NCI-H1436 treated with DMSO at 0.1 percent for 48 hours (cell line): ENCODE measurements at places on chromosomes 5 and 9.

GRCh38 chr9:121222524-121223171 lies 21.0 kb upstream of the RAB14 start:
- DNase-seq: no peak

GRCh38 chr9:16526380-16526779 lies 344.1 kb downstream of the BNC2 start:
- DNase-seq: no peak

DNA sequence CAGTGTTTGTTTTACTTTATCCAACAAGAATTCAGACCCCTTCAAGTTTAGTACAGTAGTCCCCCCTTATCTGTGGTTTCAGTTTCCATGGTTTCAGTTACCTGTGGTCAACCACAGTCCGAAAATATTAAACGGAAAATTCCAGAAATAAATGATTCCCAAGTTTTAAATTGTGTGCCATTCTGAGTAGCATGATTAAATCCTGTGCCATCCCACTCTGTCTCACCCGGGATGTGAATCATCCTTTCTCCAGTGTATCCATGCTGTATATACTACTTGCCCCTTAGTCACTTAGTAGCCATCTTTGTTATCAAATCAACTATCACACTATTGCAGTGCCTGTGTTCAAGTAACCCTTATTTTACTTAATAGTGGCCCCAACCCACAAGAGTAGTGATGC lies 153.8 kb upstream of the RASA1 start:
- DNase-seq: no peak

DNA sequence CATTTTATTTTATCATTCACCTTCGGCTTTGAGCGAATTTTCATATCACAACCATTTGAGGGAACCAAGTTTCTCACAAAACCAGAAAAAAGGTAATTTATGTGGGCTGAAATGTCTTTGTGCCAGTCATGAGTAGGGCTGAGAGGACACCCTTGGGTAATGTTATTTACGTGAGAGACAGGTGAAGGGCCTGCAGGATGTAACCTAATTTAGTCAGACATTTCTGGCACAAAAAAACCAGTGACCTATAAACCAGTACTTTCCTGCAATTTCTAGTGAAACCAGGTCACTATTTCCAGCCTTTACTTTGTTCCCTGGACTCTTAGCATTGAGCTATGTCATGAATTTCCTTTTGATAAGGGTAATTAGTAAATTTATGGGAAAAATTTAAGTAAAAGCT lies 17.2 kb upstream of the CCDC112 start:
- DNase-seq: no peak

- no peak for DNase-seq
Observed at GRCh38 chr5:38556599-38557307, at the start of gene LIFR. Gene LIFR, minus strand, starts transcription at chr5:38556646. Its CDS starts 25,999 bp downstream, at chr5:38530647.

- no peak for DNase-seq
Observed at GRCh38 chr5:124040799-124041198, 528.8 kb downstream of the CSNK1G3 start.

GRCh38 chr5:124605541-124605940 lies 140.9 kb downstream of the ZNF608 start:
- DNase-seq: no peak

GRCh38 chr9:99948896-99949295 lies 42.4 kb downstream of the STX17 start:
- no peak for DNase-seq

GRCh38 chr5:140357726-140358093 lies 2.3 kb upstream of the SLC4A9 start:
- DNase-seq: peak; percentile 70

DNA sequence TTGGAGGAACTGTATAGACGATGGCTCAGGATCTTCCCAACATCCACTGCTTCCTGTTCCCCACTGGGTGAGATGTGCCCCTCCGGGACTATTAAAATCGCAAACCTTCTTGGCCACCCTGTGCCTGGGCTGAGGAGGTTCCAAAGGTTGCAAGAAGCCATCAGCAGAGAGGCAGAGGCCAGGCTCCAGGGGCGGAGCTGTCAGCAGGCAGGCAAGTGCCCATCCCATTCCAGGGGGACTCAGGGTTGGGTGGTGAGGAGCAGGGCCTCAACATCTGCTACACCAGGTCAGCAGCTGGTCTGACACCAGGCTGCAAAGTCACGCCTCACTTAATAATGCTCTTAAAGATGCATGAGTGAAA lies 2.2 kb downstream of the BTNL3 start:
- DNase-seq: no peak

- DNase-seq: peak; percentile 18
Observed at GRCh38 chr9:123687246-123687751, 242.6 kb downstream of the DENND1A start.

DNA sequence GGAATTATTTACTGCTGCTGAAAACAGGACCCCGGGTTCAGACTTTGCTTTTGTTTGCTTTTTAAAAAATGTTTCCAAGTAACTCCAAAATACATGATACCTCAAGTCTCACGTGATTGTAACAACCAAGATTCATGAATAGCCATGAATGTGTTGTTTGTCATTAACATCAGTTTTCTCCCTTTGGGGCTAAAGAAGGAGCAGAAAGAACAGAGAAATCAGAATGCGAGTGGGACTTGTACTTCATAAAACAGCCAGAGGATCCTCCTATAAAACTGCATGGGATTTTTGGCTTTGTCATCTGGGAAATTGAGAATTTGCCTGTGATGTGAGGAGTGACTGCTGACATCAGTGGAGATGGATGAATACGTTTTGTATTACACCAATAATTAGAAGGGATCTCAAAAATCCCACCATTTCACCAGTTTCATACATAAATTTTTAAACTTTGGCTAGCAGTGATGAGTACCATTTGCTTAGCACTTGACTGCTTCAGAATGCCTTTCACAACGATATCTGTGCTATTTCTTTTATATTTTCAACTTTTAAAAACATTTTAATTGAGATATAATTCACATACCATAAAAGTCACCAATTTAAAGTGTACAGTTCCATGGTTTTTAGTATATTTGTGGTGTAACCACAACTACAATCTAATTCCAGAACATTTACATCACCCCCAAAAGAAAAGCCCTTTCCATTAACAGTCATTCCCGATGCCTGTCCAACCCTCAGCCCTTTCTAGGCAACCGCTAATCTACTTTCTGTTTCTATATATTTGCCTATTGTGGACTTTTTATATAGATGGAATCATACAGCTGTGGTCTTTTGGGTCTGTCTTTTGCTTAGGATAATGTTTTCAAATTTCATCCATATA lies 126.9 kb upstream of the ANKRD55 start:
- DNase-seq: no peak

GRCh38 chr5:143244000-143244736 lies 159.3 kb downstream of the NR3C1 start:
- no peak for DNase-seq

GRCh38 chr5:145568581-145568980 lies 266.6 kb downstream of the PRELID2 start:
- peak; percentile 9 for DNase-seq

GRCh38 chr5:91146905-91147600 lies 236.1 kb downstream of the ARRDC3 start:
- DNase-seq: no peak

DNA sequence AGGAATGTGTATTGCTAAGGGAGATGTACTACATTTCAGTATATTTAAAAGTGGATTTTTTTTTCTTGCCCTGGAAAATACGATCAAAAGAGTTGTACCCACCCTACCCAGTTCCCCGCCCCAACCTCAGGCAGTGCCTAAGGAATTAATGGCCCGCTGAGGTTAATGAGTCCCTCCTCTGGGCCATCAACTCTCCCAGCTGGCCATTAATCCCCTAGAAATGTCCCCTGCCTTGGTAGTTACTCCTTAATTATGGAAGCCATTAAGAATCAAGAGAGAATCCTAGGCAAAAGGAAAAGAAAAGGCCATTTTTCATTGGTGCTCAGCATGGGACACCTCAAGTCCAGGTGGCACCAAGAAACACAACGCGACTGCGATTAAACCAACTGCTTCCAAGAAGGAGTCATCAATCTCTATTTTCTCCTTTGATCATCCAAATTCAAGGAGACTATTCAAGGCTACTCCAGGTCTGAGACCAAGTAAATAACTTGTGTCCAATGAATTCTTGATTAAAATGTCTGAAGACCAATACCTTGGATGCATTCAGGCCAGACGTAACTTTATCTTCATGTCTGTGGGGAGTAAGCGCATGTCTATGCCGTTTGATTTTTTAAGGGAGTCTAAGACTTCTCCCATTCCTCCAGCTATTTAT lies 1962.2 kb upstream of the WWC1 start:
- no peak for DNase-seq

- DNase-seq: no peak
Observed at GRCh38 chr5:104412649-104413240, 850.2 kb upstream of the NUDT12 start.

GRCh38 chr5:128629157-128629556 lies 91.1 kb upstream of the FBN2 start:
- DNase-seq: no peak

DNA sequence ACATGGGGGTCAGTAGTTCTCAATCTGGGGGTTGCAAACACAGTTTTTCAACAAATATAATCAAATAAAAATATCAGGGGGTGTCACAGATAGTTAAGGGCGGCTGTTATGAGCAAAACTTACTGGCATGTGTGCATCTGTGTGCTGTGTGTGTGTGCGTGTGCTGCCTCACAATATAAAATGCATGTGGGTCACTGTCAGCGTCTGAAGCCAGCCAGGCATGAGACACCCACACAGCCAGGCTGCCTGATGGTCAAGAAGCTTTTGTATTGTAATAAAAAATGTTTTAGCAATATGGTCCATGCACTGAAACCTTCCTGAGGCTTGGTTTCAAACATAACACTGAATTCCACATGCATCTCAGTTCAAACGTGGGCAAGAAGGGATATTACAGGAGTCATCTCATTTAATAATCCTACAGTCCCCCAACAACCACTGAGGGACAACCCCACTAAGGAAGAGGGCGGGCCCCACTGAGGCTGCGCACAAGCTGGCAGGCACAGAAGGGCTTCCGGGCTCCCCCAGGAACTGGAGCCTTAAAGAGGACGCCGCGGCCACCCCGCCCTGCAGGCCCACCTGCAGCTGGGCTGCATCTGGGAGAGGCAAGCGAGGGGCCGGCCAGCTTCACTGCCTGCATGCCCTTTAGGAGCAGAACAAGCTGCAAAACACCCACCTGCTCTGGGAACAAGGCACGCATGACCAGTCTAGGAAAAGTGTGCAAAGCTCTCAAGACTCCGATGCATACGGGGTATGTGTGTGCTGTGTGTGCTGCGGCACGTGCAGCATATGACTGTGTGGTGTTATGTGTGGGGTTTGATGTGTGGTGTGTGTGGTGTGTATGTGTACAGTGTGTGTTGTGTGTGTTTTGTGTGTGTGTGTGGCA lies 14.1 kb downstream of the SEMA4D start:
- no peak for DNase-seq

DNA sequence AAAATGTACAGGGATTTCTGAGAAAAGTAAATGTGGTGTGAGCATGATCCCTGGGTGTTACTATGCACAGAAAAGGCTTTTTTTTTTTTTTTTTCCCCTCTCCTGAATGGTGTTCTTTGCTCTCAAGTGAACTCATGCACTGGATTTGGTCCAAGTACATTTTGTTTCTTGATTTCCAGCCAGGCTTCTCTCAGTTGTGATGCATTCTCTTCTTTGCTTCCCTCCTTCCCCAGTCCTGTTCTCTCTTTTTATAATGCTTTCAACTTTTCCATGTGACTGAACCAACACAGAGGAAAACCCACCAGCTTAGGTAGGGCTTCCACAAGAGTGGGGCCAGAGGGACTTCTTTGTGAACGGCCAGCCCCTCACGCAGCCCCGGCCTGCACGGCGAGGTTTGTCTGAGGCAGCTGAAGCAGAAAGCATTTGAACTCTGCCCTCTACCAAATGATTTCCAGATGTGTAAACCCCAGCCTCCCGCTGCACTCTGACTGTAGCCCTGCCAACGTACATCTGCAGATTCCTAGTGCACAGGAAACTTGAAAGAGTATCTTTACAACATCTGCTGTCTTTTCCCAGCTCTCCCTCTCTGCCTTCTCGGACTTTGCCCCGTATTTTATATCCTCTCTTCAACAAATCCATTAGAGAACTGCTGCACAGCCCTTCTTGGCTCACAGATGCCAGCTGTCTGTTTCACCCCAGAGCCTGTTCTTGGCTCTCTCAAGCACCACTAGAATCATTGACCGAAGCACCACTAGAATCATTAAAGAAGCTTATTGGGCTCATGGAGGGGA lies 71.8 kb upstream of the CD180 start:
- DNase-seq: no peak

- no peak for DNase-seq
Observed at GRCh38 chr5:121671624-121672023, 180.1 kb upstream of the FTMT start.

GRCh38 chr5:125659316-125660023 lies 763.7 kb upstream of the GRAMD2B start:
- DNase-seq: no peak

DNA sequence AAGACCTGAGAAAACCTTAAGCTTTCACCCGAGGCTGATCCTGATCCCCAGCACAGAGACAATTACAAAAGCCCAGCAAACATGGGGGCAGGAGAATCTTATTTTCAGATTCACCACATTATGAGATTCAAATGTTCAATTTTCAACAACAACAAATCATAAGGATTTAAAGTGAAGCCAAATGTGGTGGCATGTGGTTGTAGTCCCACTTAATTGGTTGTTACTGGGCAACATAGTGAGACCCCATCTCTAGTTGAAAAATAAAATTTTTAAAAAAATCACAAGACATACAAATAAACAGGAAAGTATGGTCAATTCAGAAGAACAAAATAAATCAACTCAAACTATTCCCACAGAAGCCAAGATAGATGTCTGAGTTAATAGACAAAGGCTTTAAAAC lies 3.9 kb upstream of the RABGAP1 start:
- DNase-seq: no peak

DNA sequence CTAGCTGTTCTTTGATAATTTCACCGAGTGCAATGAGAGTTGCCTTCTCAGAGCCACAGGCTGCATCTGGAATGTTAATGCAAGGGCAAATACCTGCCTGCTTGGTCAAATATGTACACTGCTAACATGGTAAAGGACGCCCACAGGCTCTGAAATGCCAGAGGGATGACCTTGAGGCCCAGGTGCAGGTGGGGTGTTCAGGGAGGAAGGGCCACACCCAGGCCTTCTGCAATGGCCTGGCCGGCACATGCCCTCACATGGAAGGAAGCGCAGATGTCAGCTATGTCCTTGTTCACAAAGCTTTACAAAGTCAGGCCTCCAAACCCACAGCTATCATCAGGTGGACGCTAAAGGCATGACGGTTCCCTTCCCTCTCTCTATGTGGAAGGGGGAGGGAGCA lies 48.6 kb downstream of the HRH2 start:
- no peak for DNase-seq

GRCh38 chr5:42309865-42310264 lies 113.4 kb upstream of the GHR start:
- DNase-seq: no peak

GRCh38 chr5:84430863-84431663 lies 46.4 kb upstream of the EDIL3 start:
- DNase-seq: no peak
